Posterior vena cava (tissue), 2 donors: ENCODE measurements at places on chromosomes 7 and 10.

GRCh38 chr7:571096-571717 lies 51.6 kb upstream of the PDGFA start:
- DNase-seq, result no peak

- no peak for DNase-seq
These were observed 258.6 kb upstream of the MKI67 start for GRCh38 chr10:128384831-128385230.

- no peak for DNase-seq
These were observed 194.9 kb downstream of the SUGCT start for GRCh38 chr7:40329601-40330153.

GRCh38 chr7:134992626-134993179 lies 6.4 kb downstream of the AGBL3 start:
- no peak for DNase-seq

DNA sequence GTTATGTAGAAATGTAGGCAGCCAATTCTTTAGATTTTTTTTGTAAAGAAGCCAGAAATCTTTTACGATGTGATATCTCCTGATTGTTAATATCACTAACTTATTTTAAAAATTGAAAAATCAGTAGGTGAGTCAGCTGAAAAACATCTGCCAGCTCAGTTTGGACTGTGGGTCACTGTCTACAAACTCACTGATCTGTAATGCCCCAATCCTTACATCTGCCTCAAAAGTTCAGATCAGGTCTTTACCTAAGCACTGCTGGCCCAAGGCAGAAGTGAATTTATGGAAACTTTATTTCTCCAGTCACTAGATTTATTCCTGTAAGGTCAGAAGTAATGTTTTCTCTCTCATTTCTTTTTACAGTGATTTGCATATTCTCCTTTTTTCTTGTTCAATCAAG lies 31.0 kb upstream of the FAM13C start:
- DNase-seq, result no peak
